ENCODE measurements at places on chromosomes 12 and 14.
A peak's percentile ranks its signal among the peaks of the same experiment; 100 is the strongest.

- no peak for DNase-seq
Observed at GRCh38 chr14:64649383-64649998, 54.7 kb upstream of the PLEKHG3 start.

- DNase-seq: no peak
Observed at GRCh38 chr12:131827961-131828534, at the start of gene MMP17. TSS of gene MMP17 (plus strand) at chr12:131828393. CDS start at chr12:131828495, 102 bp downstream.

DNA sequence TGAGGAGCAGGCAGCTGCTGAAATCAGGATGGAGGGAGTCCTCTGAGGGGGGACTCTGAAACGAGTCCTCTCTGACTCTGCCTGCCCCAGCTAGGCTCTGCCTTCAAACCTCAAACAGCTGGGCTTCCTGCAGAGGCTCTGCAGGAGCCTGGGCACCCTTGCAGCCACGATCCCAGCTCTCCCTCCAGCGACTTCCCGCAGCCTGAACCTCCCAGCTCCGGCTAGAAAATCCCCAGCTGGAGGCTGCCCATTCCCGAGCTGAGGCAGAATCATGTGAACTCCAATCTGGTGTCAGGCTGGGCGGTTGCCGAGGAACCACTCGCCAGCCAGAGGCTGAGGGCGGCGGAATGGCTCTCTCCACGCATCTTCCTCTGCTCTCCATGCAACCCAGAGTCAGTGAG is at the start of gene GPR68:
TSS of gene GPR68 (minus strand) at position 204 of the 401 bp plus-strand sequence. CDS start 9,654 bp downstream, outside the sequence.
- DNase-seq: no peak

DNA sequence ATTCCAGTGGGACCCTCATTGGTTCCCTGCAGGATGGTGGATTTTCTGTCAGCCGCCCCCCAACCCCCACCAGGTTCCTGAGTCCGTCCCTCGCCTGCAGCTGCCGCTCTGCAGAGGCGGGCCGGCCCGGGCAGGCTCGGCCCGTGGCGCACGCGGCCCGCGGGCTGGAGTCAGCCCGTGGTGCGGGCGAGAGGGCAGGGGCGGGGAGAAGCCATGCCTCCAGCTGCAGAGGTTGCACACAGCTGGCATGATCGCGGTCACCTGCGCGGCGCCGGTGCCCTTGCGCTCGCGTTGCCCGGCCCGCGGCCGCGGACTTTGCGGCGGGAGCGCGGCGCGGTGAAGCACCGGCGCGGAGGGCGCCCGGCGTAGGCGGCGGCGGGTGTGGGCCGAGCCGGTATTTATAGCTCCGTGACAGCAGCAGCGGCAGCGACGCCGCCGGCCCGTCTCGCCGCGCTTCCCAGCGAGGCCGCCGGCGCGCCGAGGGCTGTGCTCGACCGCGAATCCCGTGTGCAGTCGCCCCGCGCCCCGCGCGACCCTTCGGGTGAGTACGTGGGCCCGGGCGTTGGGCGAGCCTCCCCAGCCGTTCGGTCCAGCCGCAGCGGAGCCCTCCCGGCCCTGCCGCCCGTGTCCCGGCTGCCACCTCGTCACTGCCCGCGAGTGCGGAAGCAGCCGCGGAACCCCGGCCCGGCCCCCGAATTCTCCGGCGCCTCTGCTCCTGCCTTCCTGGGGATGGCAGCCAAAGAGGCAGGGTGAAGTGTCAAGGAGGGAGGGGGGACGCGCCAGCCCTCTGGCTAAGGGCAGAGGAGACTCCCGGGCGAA is at the start of gene TMEM117:
TSS of gene TMEM117 (plus strand) at position 426 of the 819 bp plus-strand sequence.
- peak; percentile 3 for DNase-seq

DNA sequence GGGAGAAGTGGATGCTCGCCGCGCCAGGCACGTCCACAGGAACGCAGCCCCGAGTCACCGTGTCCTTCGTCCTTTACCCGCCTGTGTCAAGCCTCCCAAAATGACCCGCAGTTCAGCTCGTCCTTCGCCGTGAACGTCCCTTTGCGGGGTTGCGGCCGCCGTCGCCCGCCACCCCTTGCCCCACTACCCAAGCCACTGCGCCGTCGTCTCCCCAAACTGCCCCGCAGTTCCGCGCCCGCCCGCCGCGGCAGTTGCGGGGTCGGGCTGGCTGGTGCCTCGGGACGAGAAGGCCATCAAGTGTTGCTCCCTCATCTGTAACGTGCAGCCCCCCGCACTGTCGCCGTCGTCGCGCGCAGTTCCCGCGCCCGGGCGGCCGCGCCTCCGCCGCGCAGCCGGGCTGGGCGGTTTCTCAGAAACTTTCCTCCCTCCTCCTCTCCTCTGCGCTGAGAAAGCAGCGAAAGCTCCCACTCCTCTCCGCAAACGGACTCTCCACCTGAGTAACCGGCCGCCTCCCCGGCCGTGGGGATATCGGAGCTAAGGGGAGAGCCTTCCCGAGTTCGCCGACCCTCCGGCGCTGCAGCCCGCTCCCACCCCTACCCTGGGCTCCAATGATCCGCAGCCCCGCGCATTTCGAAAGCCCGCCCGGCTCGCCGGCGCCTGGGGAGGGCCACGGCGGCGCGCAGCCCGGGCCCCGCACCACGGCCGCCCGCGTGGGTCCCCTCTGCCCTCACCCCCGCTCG is 6.7 kb downstream of the CDKN1B start:
- no peak for DNase-seq

GRCh38 chr12:80807640-80808288 is 91.1 kb downstream of the MYF5 start:
- no peak for DNase-seq

DNA sequence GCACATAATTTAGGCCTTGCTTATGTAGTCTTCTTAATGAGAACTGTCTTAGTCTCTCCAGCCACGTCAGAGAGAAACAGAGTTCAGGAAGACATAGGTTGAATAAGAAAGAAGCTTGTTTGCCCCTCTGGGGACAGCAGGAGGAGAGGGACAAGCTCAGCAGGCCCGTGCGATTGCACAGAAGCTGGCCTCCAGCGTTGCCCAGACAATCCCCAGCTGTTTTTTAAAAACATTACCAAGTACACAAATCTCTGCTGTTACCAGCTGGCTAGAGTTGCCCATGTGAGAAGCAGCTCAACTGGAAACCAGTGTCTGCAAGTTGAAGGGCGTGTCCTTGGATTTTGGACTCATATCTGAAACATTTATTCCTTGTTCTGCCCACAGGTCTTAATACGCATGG is 232.6 kb downstream of the EFCAB11 start:
- DNase-seq: no peak

Data from esophagus squamous epithelium (tissue), 5 donors.